ENCODE measurements at places on chromosomes 11 and 22.

- no peak for DNase-seq
Observed at GRCh38 chr22:44497218-44497904, 672 bp downstream of the RTL6 start.

DNA sequence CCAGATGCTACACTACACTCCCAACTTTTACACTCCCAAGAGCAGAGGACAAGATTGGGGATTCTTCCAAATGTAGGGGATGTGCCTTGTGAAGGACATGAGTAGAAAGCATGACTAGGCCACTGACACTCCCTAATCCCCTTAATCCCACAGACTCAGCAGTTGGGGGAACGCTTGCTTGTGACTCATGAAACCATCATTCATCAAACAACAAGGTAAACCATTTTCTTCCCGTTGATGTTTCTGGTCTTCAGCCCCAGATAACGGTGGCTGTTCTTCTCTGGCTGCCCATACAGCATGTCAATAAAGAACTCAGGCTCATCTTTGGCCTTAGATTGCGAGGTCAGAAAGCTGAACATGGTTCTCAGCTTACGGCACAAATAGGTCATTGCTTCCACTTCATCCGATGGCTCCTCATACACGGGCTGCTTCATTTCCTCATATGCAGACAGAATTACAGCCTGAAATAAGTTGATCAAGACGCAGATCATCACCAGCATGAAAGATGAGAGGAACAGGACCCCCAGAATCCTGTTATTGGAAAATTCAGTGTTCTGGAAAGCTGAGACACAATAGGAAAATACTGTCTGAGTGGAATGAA lies 6.4 kb upstream of the CDPF1 start:
- no peak for DNase-seq

GRCh38 chr11:100759106-100759505 lies 72.0 kb downstream of the ARHGAP42 start:
- no peak for DNase-seq

GRCh38 chr22:20439556-20439927 lies 1.9 kb upstream of the SCARF2 start:
- DNase-seq = no peak

GRCh38 chr11:8206251-8207079 lies 37.6 kb upstream of the RIC3 start:
- no peak for DNase-seq

GRCh38 chr11:60867871-60868681 lies 734 bp downstream of the ZP1 start:
- DNase-seq = no peak
